ENCODE measurements at places on chromosomes 2 and 18. TPM values are rescaled to one million over a fixed set of nuclear protein-coding genes. Genes with fewer than 3 reads are reported as not detected.

DNA sequence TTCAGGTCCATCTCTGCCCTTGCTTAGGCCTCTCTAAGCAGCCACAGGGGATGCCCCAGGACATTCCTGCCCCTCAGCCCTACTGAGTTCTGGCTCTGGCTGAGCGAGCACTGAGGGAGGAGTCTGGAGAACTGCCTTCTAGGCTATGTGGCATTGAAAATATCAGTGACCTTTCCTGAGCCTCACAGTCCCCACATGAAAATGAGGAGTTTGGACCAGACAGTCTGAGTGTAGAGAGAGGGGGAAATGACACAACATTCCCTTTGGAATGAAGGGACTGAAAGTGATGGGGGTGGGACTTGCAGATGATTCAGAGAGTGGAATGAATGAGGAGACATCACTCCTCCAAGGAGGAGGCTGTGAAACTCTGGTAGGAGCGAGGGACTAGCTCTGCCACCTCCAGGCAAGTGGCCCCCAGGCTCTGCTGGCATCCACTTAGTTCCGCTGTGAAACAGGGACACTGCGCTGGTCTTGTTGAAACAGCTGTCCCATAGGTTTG lies 8.0 kb downstream of the TNS1 start:
- no peaks in the 10 kb centered on the region for H3K4me1 ChIP-seq
- H3K27me3 ChIP-seq = peaks cover 2% of the 10 kb centered on the region
- H3K27ac ChIP-seq = no peak overlapping the region

DNA sequence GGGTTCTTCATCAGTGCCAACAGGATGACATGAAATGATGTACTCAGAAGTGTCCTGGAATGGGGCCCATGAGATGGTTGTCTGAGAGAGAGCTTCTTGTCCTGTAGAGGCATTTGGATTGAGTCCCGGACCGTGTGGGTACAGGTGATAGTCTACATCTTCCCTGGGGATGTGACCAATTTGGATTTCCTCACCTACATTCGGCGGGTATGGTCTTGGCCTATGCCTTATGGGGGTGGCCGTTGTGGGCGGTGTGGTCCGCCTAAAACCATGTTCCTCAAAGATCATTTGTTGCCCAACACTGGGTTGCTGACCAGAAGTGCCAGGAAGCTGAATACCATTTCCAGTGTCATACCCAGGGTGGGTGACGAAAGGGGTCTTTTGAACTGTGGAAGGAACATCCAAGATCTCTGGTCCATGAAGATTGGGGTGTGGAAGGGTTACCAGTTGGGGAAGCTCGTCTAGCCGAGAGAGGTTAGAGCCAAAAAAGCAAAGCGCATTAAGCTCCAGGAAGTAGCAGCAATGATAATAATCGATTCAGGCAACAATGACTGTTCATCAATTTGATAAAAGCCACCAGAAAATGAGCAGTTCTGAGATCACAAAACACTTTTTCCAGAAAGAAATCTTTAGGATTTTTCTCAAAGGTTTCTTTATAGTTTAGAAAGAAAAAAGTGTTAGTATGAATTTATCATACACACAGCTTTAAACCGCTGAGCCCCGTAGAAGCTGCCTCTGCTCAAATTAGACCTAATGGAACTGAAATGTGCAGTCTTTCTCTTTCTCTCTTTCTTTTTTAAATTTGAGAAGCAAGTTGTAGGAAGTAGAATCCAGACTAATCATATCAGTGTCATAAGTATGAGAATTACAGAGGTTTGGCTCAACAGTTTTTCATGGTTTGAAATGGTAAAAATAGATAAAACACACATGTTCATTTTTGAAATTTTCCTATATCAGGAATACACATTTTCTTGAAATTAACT lies 60.3 kb downstream of the ATIC start:
- H3K27me3 ChIP-seq = no peaks in the 10 kb centered on the region
- H3K36me3 ChIP-seq = peaks cover 20% of the 10 kb centered on the region
- H3K4me3 ChIP-seq = no peak overlapping the region
- DNase-seq = no peak

- no peak overlapping the region for H3K4me3 ChIP-seq
- H3K27me3 ChIP-seq = peaks cover 12% of the 10 kb centered on the region
- H3K27ac ChIP-seq = no peak overlapping the region
These were observed 163.2 kb upstream of the CAVIN2 start for GRCh38 chr2:192010073-192010472.

The IL36A gene
- total RNA-seq = 0.23 TPM

The FBXO41 gene
- 33.8 TPM for total RNA-seq

Measured in activated CD4-positive, alpha-beta T cell treated with anti-CD3 and anti-CD28 coated beads, Interleukin-2, amount 10 ng/mL, durations not matched to agents 24 days and 14 days (primary cell).